ENCODE measurements at places on chromosomes 1 and 21.

GRCh38 chr1:33151116-33151515 lies 30.7 kb downstream of the TRIM62 start:
- DNase-seq: no peak

DNA sequence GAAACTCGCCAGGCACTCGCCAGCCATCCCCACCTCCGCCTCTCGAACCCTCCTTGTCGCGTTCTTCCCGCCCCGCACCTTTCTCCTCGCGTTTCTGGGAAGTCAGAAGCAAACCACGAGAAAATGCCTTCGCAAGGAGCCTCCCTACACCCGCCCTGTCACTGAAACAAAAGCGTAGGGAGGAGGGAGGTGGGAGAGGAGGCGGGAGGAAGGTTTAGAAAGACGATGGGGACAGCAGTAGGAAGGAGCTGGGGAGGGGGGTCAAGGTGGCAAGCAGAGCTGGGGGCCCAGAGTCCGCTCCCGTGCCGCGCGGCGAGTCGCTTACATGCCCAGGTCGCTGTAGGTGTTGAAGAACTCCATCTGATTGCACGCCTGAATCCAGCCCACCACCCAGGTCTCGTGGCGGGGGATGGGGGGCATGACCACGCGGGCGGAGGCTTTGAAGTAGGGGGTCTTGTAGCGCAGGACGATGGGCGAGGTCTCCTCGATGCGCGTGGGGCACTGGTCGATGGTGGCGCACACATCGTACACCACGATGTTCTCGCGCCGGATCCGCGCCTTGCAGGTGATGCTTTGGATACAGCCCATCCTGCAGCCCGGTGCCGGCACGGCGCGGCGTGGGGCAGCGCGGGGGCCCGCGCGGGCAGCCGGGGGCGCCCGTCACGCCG lies 1.0 kb downstream of the FAM78B start:
- DNase-seq: no peak

GRCh38 chr1:98700228-98700627 lies 38.7 kb downstream of the SNX7 start:
- no peak for DNase-seq

- DNase-seq: no peak
Observed at GRCh38 chr1:93031711-93032110, 47.4 kb upstream of the MTF2 start.

DNA sequence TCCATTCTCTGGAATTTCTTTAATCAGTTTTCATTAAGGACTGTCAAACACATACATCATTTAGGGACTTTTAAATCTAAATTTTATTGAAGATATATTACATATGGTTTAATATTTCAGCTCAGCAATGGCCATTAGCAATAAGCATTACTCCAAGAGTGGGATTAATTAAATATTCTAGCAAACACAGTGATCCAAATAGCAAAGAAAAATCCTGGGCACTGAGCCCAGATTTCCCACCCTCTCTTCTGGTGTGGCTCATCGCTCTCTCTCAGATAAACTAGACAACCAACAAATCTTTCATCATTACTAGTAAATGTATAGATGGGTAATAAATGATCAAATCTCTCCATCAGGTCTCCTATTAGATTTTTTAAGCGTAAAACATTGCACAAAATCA lies 53.5 kb upstream of the FOXD3 start:
- no peak for DNase-seq

GRCh38 chr1:84573481-84573966 lies 716 bp downstream of the CTBS start:
- no peak for DNase-seq

DNA sequence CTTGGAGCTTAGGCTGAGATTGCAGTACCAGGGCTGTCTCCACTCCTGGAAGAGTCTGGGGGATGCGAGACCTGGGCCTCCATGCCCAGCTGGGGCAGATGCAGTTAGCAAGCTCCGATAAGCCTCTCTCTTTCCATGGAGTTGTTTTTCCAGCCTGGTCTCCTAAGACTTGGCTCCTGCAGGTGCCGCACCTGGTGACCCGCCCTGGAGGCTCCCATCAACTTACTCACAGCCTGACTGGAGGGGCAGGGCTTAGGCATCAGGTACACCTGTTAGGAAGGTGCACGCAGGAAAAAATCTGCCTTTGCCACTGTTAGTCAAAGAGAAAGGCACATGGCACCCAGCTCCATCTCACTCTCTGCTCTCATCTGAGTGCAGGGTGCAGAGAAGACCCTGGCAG lies 198.1 kb upstream of the TMEM51 start:
- no peak for DNase-seq

GRCh38 chr1:69861641-69862040 lies 293.9 kb downstream of the LRRC7 start:
- no peak for DNase-seq

GRCh38 chr21:43192501-43193081 lies 23.8 kb downstream of the CRYAA start:
- DNase-seq: no peak

DNA sequence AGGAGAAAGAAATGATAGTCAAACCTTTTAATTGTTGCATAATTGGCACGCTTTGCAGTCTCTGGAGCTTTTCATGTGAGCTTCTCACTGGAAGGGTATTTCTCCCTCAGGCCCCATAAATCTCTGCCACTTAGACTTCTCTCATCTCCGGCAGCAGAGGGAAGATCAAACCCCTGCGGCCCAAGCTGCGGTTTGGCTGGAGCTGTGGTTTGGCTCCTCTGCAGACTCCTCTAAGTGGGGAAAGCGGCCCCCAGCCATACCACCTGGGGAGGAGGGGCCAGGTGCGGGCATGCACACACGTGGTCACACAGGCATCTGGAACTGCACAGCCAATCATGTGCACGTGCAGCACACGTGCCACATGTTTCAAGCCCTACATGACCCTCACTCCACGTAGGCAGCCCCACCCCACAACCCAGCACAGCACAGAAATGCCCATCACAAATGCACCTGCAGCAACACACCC lies 58.3 kb downstream of the UBE2T start:
- DNase-seq: no peak

GRCh38 chr1:1069056-1069710 lies 4.9 kb downstream of the RNF223 start:
- DNase-seq: no peak

- DNase-seq: no peak
Observed at GRCh38 chr1:29825941-29826415, 589.7 kb downstream of the PTPRU start.

DNA sequence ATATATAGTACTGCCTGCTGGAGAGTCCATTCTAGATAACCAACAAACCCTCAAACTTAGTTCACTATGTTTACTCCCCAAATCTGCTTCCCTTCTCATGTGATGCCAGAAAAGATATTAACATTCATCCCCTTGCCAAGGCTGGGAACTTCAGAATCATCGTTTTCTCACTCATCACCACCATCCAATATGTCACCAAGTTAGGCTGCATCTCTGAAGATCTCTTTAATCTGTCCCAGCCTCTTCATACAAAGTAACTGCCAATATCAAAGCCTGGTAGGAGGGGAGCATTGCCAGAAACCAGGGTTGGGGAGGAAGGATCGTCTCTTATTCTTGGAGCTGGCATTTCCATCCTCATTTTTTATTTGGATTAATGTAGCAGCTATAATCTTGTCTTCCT lies 71.6 kb downstream of the XCL2 start:
- DNase-seq: no peak

GRCh38 chr1:20590306-20590777 lies 1.4 kb downstream of the CDA start:
- no peak for DNase-seq

GRCh38 chr21:23160914-23161313 lies 2162.7 kb downstream of the NCAM2 start:
- no peak for DNase-seq

GRCh38 chr1:77313491-77313890 lies 31.7 kb downstream of the AK5 start:
- no peak for DNase-seq

DNA sequence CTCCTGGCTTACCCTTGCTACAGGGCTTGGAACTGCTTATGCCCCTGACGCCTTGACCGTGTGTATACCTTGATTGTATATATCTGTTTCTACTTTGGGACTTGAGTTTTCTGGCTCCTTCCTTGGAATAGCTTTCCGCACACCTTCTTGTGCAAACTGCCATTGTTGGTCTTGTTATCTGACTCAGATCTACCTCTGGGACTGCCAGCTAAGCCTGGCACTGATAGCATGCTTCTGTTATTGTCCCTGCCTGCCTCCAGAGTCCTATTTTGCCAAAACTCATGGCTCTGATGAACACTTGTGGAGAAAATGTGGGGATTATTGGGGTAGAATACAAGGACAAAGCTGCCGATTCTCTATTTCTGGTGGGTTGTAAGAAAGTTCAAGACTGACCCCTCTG lies 15.4 kb downstream of the FMOD start:
- no peak for DNase-seq

DNA sequence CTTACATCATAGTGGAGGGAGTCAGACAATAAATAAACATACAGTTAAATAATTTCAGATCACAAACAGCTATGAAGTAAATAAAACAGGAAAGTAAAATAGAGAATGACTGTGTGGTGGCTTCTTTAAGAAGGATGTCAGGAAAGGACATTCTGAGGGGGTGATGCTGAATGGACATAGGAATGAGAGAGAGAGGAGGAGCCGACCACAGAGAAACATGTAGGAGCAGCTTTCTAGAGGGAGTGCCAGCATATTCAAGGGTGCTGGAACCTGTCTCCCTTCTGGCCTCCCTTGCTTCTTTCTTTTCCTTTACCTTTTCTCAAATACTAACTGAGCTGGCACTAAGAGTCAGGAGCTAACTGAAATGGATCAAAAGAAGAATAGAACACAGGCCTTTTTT lies 20.5 kb upstream of the BCL10 start:
- no peak for DNase-seq

DNA sequence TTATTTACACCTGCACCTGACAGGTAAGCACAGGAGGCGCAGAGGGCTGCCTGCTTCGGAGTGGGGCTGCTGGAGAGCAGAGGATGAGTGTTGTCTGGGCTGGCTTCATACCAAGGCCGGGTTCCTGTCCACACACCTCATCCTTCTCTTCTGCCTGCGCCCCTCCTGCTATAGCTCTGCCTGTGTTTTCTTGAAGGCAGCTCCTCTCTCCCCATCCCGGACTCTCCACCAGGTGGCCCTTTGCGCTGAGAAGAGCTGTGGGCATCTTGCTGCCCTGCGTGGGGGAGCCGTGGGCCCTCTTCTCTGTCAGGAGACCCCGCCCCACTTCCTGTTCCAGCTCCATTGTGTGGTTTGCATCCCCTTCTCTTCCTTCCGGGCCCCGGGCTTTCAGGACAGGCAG lies 35.0 kb downstream of the ARHGEF10L start:
- no peak for DNase-seq

DNA sequence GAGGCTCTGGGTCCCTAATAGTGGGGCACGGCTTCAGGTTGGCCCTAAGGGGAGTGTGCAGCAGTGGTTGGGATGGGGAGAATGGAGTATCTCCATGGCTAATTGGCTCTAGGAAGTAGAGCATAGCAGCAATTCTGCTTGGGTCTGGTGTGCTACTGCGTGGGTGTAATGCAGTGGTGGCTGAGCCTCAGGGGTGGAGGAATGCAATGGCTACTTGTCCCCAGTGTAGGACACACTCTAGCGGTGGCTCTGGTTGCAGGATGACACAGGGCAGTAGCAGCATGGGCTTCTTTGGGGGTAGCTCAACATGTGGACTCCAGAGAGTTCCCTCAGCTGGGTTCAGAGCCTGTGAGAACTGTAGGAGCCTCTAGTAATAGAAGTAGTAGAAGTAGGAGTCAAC lies 91.2 kb upstream of the FAM78B start:
- DNase-seq: no peak

- DNase-seq: no peak
Observed at GRCh38 chr1:37513795-37514349, 694 bp downstream of the MEAF6 start.

GRCh38 chr1:41355761-41356160 lies 5.5 kb upstream of the FOXO6 start:
- DNase-seq: no peak

DNA sequence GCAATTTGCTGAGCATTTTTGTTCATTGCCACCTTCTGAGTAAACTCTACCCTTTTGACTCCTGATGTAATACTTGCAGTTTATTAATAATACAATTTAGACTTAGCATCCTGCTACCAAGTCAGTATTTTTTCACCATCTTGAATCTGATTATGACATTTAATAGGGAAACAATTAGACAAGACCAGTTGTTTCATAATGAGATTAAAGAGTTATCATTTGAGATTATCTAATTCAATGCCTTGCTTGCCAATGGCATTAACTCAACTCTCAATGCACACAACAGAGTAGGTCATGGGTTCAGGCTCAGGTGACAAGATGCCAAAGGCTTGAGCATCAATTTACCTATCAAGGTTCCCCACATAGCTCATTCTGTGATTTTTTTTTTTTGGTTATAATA lies 488.4 kb downstream of the DISC1 start:
- no peak for DNase-seq

DNA sequence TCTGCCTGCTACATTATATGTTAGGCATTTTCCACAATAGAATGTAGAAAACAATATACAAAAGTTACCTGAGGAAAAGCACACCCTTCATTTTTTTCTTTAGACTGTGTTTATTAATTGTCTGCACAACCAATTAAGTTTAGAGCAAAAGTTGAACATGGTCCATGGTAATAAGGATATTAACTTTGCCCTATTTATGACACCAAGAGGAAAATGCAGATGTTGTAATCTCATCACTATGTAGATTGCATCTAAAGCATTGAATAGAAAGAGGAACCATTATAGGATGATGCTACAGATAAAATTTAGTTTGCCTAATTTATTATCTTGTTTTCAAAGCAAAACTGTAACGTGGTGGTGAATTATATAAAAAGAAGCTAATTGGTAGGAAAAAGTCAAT lies 59.7 kb upstream of the IGSF5 start:
- DNase-seq: no peak

- no peak for DNase-seq
Observed at GRCh38 chr1:205351984-205352713, 4.6 kb downstream of the KLHDC8A start.

- no peak for DNase-seq
Observed at GRCh38 chr1:21383785-21384401, 56.0 kb upstream of the NBPF3 start.

GRCh38 chr1:23216771-23217420 lies 406 bp downstream of the HTR1D start:
- no peak for DNase-seq

DNA sequence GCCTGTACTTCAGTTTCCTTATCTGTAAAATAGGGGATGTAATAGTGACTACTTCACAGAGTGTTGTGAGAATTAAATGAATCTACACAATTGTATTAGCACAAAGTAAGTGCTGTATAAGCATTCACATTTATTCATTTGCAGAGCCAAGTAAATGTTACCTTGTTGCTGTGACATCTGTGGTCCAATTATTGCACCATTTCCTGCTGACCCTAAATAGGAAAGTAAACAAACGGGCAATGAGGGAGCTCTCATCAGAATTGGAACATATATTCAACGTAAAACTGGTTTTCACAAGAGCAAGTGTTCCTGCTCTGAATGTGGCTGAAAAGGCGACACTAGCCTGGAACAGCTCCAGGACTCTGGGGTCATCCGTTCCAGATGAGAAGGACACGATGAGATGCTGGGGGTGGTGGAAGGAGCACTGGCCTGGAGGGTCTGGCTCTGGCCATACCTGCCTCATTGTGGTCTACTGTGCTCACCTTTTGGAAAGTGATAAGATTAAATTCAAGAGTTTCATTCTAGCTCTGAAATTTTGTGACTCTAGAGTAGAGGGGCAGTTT lies 34.5 kb downstream of the PROX1 start:
- DNase-seq: no peak

All from esophagus squamous epithelium (tissue), 5 donors.